ENCODE measurements at places on chromosomes 4 and X. TPM values are rescaled to one million over a fixed set of nuclear protein-coding genes. Genes with fewer than 3 reads are reported as not detected.

DNA sequence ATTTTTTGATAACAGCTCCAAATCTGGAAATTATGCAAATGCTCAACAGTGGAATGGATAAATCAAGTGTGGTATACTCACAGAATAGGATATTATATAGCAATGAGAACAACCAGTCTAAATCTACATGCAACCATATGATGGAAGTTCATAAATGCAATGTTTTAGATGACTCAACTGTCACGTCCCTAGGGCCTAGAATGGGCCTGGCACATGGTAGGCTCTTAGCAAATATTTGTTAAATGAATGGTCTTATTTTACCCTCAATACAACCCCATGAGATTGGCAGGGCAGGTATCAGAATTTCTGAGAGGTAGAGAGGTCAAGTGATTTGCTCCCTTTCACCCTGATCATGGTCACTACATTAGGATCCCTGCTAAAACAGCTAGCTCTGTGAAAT is 14.6 kb upstream of the NKX3-2 start:
- no peak for DNase-seq

GRCh38 chrX:56385336-56385735 is 153.2 kb downstream of the KLF8 start:
- no peak for DNase-seq

Gene AWAT2
- total RNA-seq = not detected

Gene BEX2
- 1.5 TPM for total RNA-seq

Gene ITGB1BP2
- total RNA-seq = 5.5 TPM

Gene FAM184B
- total RNA-seq = not detected

DNA sequence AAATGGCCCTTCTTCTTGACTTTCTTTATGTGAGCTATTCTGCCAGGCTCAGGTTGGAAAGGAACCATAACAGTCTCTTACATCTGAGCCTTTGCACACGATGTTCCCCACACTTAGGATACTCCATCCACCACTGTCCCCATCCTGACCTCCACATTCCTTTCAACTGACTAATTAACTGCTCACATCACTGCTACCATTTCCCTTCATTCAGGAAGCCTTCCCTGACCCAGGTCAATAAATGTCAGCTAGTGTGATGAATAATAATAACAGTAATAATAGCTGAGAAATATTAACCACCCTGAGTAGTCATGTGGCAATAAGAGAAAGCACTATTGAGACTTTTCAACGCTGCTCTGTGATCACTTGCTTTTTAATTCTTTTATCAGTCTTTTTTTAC is 291.7 kb downstream of the KCNIP4 start:
- no peak for DNase-seq

Gene TLR1
- total RNA-seq = 32.3 TPM

DNA sequence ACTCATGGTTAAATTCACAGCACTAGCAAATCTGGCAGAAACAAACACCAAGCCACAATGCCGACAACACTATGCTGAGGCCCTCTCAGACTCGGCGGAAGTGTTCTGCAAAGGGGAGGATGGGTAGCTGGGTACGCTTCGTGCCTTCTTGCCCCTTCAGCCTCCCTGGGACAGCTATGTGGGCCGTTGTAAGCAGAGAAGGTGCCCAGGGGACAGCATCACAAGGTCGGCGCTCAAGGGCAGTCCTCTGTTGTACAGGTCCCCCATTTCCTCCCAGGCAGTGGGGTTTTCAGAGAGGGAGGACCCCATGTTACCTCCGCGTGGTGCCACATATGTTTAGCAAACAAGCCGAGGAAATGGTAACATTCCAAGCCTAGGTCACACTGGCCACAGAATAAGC is 173.6 kb downstream of the AFAP1 start:
- DNase-seq = no peak

DNA sequence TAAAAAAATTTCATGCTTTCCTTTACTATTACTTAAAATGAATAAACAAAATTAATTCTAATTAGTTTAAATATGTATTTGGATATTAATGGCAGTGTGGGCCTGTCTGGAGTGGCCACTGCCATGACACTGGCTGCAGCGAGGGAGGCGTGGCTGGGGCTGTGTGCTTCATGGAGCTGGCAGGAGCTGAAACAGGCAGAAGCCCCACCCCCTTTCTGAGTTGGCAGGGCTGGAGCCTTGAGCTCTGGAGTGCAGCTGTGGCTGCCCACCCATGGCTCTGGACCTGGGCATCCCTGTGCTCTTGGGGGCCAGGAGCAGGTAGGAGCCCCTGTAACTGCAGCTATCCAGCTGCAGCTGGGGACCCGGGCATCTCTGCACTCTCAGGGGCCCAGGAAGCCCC is 8.2 kb upstream of the HSD17B11 start:
- no peak for DNase-seq

DNA sequence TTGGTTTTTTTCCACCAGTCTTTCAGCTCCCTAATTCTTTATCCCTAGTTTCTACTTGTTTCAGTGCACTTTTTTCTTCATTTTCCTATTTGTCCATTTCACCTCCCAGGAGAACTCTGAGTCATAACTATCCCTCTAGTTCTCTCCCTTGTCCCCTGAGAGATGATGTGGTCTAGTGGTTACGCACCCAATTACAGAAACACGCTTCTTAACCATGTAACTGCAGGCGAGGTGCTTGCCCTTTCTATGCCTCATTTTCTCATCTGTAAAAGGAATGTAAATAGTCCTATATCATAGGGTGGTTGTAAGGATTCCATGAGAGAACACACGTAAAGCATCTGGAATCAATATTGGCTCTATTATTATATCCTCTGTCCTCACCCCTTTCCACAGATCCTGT is 8.8 kb upstream of the GRPR start:
- DNase-seq = no peak

- no peak for DNase-seq
Observed at GRCh38 chr4:163042306-163042705, 124.4 kb downstream of the NAF1 start.

DNA sequence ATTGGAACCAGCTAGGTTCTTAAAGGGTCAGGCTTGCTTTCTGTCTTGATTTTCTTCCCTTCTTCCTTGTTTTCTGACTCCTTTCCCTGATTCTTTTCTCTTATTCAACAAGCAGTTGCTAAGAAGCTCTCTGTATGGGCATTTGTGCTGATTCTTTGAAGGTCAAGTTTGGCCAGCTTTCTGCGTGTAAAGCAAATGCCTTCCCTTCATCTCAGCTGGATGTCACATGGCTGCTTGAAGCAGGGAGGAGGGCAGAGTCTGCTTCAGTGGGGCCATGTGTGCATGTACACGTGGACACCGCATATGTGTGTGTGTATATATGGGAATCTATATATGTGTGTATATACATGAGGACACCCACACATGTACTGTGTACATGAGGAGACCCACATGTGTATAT is 139.9 kb upstream of the ATP6AP2 start:
- no peak for DNase-seq

DNA sequence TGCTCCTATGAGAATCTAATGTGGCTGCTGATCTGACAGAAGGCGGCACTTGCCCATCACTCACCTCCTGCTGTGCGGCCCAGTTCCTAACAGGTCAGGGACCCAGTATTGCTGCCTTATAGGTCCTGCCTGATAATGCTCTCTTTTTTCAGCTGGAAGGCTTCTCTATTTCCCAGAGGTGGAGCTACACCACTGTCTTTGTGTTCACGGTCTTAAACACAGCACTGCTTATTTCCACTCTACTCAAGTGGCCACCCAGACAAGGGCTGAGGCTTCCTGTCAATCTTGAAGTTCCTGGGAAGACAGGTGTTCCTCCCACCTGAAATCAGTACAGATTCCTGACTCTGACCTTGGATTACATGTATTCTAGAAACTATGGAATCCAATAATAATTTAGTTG is 270.6 kb downstream of the NR3C2 start:
- no peak for DNase-seq

Gene CT55
- not detected for total RNA-seq

- DNase-seq = no peak
Observed at GRCh38 chrX:68487254-68487653, 11.6 kb upstream of the YIPF6 start.

DNA sequence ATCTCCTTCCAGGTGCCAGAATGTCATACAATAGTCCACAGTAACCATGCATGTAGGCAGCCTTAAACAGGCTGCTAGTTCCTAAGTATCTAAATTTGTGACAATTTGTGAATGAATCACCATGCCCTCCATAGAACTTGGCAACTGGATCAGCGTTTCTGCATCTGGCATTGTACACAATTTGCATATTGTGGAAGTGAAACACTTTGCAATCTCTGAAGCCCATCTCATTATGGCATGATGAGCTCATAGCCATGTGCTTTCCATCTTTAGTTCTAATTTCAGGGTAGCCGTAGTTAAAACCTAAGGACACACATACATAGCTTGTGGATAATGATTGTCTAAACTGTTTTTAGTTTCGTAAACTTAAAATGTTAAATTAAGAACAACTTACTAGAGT is 573.6 kb downstream of the PPP4R3C start:
- no peak for DNase-seq

DNA sequence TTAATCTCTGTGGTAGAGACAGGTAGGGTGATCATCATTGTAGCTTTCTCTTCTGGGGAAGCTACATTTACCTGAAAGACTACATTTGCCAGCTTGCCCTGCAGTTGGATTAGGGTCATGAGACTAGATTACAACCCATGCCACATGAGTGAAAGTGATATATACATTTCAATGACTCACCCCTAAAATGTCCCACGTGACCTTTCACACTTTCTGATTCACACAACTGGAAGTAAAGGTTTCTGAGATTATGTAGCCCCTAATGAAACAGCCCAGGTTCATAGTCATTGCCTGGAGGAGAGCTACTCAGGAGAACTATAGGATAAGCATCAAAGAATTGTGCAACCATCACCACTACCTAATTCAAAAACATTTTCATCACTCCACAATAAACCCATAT is 17.8 kb downstream of the PDCL2 start:
- DNase-seq = no peak

GRCh38 chrX:6856471-6856870 is 291.0 kb upstream of the STS start:
- DNase-seq = no peak

DNA sequence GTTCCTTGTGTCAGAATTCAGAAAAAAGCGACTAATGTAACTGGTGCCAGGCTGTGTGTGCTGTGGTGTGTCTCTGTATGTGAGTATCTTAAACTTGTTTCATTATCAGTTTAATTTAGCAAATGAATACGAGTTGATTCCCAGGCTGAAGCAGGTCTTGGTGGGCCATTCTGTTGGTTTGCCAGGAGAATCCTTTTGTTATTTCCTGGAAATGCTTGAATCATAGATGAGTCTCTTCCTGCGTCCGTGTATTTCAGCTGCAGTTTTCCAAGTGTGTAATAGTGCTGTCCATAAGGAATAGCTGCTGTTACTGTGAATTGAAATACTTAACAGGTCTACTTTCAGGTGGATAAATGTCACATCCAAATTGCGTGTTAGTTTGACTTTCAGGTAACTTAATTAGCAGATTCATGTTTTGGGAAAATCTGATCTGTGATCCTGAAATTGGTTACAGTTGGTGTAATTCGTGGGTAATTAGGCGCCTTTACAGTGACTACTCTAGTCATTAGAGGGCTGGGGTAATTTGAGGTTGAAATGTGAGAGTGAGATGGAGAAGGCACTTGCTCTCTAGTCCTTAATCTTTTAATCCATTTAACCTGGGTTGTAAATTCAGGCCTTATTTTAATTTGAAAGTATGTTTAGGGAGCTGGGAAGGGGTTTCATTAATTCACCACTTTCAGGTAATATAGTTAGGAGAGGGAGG is 23.8 kb downstream of the TMEM131L start:
- no peak for DNase-seq

GRCh38 chr4:98873059-98873458 is 55.9 kb downstream of the EIF4E start:
- no peak for DNase-seq

DNA sequence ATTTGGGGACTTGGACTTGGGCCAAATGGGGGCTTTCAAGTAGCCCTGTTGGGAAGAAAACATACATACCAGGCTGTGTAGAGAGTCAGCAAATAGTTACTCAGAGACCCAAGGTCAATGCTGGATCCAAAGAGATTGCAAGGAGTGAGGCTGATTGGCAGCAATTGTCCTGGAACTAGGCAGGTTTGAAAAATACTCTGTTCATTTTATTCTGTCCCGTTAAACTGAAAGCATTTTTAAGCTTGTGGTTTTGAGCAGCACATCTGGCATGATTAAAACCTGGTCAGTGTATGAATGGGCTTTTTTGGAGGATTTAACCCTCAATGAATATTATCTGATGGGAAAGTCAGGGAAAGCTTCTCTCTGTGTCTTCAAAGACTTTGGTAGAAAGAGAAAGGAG is 294.3 kb upstream of the BOD1L1 start:
- no peak for DNase-seq

- DNase-seq = no peak
Observed at GRCh38 chr4:107721436-107722100, 1.5 kb upstream of the PAPSS1 start.

Gene ARHGAP24
- 12.1 TPM for total RNA-seq

DNA sequence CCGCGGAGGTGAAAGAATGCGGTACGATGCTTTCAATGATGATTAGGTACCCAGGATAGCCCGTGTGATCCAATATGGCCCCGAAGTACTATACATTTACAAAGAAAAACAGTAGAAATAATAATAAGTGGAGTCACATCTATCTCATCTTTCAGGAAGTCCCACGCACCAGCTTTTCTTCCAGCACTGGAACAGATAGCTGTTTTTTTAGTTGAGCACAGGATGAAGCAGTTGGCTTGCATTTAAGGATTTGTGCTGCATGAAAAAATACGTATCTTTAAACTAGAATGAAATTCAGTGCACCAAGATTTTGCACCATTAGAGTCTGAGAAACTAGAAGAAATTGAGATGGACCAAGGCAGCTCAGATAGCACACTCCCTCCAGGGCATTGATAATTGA is 44.1 kb downstream of the SMIM20 start:
- DNase-seq = no peak

GRCh38 chrX:23749576-23749975 is 6.5 kb upstream of the ACOT9 start:
- DNase-seq = no peak

- DNase-seq = no peak
Observed at GRCh38 chr4:91345632-91346031, 958.1 kb upstream of the GRID2 start.

DNA sequence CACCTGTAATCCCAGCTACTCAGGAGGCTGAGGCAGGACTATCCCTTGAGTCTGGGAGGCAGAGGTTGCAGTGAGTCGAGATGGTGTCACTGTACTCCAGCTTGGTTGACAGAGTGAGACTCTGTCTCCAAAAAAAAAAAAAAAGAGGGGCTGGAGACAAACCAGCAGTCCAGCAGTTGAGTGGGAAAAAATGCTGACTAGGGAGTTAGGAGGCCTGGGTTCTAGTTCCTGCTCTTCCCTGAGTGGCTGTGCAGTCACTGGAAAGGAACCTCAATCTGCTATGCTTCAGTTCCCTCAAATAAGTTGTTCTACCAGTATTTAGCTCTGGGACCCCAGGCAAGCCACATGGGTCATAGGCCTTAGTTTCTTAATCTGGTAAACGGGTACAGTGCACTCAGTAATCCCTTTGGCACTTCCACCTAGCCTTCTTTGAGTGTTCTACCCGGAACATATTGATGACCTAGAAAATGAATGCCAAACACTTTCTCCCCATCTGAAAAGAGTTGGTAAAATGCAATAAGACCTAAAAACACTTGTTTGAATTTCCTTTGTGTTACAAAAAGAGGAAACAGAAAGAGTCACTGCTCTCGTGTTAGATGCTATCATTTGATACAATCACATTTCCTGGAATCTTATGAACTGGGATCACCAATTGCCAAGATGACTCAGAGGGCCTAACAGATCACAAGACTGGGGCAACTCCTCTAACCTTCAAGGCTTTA is 99.3 kb upstream of the EGFL6 start:
- no peak for DNase-seq

Gene SPATA4
- total RNA-seq = not detected

Gene GJB1
- not detected for total RNA-seq
